Activated CD4-positive, alpha-beta T cell treated with anti-CD3 and anti-CD28 coated beads, Interleukin-2, amount 10 ng/mL, durations not matched to agents 7 days and 5 days (primary cell): ENCODE measurements at places on chromosomes 6 and 20.

DNA sequence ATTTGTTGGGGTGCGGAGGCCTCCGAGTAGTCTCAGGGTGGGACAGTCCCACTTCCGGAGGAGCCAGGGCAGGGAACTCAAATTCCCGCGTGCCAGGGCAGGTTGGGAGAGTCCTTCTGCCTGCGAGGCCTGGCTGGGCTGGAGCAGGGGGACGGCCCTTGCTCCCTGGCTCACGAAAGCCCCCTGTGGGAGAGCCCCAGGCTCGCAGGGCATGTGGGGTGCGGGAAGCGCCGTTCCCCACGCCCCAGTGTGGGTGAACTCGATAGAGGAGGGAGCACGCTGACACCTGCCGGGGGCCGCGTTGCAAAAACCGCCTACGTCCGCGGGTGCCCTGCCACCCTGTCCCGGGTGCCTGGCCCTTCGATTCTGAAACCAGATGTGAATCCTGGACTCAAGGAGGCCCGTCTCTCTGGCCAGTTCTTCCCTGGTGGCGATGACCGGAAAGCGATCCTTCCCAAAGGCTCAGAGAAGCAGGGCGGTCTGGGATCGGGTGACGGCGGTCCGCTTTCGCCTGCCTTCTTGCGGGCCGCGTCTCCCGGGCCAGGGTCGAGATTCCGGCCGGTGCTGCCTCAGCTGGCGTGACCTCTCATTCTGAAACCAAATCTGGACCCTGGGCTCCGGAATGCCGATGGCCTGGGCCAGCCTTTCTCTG, 1846.5 kb upstream of the DEFB115 start:
- no peak for DNase-seq

GRCh38 chr6:157611406-157611805, 211.6 kb upstream of the SNX9 start:
- DNase-seq = no peak

DNA sequence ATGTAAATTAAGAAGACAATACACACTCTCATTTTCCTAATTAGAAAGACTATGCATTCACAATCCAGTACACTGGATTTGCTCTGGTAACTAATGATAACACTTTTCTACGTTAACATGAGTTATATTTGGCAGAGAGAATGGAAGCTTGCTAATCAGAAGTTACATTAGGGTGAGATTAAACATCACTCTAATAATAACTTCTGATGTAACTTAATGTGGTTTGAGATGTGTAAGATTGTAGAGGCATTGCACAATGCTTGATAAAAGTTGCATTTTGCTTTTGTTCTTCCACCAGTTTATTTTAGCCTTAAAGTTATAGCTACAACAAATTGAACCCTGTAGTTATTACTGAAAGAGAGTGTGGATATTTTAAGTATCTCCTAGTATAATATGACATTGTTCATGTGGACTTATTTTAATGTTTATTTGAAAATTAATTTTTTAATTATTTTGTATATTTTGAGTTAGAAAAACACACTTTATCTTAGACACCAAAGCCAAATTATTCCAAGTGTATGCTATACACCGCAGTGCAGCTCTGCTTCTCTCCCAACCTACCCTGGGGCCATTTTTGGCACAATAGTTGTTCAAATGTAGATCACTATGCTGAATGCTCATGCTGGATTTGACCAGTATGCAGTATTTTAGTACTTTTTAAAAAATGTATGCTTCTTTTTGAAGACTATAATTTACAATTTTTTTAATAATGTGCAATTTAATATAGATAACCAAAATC, 143.2 kb downstream of the SLC16A10 start:
- no peak for DNase-seq

DNA sequence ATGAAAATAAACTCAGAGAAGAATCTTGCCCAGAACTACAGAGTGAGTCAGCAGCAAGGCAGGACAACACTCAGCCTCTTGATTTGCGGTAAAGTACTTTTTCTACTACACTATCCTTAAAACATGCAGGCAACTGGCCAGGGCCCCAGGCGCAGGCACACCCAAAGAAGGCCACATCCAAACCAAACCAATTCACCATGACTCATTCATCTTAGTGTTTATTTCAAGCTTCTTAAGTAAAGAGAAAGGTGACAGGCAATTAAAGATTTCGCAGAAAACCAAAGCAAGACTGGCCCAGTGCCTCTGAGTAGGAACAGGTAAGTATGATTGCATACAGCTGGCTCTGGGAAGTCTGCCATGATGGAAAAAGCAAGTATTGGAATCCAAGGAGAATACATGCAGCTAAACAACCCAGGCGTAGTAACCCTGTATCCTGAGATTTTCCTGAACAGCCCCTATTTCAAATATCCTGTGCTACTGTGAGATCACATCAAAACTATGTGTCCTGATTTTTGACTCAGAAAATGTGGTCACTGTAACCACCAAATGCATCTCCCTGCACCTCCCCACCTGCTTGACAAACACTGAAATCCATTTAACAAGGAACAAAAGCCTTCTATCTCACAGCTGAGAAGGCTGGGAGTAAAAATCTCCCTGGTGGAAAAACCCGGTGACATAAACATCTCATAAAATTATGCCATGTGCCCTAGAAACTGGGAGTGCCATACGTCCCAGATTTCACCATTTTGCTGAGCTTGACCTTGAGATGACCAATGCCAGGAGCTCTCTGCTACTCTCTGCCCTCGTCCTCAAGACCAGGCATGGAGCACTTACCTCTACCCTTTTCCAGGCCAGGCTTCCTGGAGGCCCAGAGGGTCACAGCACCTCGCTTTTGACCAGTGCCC, 12.4 kb downstream of the WFDC3 start:
- no peak for DNase-seq

GRCh38 chr6:75748743-75749538, at the start of gene MYO6:
Gene MYO6 (plus strand): TSS chr6:75749239. CDS start chr6:75817548, 68,309 bp downstream.
- peak; percentile 31 for DNase-seq

- DNase-seq = no peak
Observed at GRCh38 chr6:54958446-54958845, 111.9 kb downstream of the FAM83B start.

DNA sequence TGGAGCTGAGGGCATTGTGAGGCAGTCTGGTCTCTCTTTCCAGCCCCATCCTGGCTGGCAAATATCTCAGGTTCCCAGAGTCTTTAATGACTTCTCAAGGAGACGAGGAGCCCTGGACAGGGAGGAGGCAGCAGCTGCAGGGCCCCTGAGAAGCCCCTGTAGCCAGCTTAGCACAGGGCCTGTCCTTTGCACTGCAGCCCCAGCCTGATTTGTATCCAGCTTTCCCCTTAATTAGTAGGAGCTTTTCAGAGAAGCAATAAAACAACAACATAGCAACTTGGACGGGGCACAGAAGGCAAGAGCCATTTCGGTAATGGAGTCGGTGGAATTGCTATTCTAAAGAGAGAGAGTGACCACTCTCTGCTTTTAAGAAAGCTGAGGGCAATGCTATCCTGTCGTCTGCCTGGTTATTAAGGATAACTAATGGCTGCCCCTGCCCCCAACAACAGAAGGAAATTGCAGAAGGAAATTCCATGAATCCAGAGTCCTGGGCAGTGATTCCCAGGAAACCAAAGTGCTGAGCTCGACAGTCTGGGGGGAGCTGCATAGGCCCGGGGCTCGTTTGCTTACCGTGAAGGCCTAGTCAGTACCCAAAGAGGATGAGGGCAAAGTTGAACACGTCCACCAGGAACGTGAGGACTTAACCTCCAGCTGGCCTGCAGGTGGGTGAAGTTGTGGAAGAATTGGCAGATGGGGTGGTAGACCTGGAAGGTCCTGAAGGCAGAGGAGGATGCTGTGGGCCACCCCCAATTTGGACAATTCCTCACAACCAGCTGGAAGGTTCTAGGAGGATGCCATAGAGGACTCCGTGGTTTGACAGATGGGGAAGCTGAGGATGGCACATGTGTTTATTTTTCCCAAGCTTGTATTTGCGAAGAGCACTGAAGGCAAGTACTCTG, 50.3 kb downstream of the NPEPL1 start:
- DNase-seq = no peak

DNA sequence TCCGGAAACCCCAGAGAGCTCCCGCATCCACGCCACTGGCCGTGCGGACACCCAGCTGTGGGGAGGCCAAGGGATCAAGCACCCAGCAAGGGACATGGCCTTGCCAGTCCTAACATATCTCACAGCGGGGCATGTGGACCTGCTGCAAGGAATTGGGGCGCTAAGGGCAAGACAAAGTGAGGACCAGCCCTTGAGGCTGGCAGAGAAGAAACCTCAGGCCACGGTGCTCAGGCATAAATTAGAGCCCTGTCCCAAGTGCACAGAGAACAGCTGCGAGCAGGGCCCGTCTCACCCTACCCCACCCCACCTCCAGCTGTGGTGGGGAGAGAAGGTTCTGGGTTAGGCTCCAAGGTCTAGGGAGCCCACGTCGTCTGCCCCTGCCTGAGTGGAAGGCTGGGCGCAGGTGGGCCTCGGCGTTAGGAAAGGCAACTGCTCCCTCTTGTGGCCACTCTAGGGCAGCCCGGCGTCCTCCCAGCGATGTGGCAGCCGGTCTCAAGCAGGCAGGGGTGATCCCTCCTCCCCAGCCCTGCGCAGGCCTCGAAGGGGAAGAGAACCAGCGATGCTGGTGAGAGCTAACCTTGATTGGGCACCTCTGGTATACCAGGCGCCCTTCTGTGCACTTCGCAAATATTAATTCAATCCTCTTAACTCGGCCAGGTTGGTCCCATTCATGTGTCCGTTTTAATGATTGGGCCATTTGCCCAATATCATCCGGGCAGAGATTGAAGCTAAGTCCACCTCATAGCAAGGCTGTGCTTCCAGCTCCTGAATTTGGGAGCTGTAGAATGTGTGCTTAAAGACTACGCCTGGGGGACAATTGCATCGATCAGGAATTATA, 235.8 kb downstream of the NFATC2 start:
- peak; percentile 70 for DNase-seq

GRCh38 chr6:27541212-27541932, 68.5 kb upstream of the ZNF184 start:
- DNase-seq = no peak

DNA sequence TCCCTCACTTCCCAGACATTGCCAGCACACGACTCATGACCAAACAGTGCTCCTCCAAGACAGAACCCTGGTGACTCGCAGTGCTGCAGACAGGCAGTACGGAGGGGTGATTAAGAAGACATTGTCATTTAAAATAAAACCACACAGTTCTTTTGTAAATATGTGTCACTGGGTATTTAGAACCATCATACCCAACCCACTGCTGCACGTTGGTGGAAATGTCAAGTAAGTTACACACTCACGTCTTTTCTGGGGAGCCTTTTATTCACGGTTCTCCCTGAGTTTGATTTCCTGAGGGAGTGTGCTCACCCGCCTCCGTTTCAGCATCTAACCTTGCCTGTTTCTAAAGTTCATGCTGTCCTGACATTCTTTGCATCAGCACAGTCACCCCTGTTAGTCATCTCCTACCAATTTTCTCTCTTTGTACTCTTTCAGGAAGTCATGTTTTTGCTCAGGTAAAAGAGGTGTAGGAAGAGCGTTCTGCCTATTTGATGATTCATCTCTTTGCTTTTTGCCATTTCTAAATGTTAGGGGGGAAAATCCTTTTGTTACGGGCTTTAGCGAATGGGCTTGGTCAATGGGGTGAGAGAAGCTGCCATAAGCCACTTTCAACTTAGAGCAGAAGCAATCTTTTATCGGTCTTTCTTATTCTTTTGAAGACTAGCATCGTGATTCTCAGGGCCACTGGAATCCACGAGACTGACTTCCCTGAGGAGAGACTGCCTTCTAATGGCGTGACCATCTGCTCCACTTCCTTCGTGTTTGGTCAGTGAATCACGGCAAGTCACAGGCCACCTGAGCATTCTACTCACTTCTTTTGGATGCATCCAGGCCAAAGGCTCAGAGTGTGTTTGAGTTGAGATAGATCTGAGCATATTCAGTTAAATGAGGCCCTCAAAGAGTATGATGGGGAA, 512.8 kb upstream of the JARID2 start:
- DNase-seq = peak; percentile 27

DNA sequence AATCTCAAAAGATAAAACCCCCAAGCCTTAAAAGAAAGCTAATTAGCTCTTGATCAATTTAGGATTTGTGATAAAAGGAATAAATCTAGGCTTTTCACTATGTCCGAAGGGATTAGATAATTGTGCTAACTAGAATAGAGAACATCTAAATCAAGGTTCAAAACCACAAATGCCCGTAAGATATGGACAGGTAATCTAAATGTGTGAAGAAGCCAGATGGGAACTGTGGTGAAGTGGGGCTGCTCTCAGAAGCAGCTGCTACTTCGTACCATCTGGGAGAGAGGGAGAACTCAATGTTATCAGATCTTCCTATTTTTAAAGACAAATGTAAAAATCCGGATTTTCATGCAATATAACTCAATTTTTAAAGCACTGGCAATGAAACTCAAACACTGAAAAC, 44.2 kb downstream of the NCOA6 start:
- no peak for DNase-seq

DNA sequence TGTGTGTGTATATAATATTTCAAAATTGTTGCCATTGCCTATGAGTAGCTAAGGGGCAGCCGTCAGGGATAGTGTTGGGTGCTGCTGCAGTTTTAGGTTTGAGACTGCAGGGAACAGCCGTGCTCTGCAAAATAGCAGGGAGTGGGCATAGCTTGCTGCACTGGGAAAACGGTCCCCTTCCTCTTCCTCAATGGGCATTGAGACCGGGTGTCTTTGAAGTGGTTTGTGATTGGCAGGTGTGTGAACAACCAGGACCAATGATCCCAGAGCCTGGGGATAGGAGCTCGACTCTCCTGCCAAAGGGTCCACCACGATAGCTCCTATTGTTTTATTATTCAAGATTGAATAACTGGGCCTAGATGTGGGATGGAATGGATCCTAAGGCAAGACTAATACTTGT, 5.1 kb upstream of the EBF4 start:
- DNase-seq = no peak

GRCh38 chr6:11699576-11699975, 79.0 kb downstream of the ADTRP start:
- no peak for DNase-seq

DNA sequence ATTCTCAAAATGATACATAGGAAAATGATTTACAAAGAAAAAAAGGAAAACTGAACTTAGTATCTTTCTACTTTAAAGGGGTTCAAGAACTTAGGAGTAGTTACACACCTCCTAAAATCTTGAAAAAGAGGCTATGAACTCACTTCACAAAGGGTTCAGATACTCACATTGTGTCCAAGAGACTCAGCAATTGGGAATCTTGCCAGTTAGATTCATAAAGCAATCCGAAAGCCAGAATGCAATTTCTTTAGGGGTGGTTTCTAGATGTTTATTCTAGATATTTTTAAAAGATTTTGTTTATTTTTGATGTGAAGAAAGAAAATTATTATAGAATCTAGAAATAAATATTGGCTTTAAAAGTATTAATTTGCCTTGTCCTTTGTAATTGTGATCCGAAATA, 1.7 kb upstream of the MYB start:
- DNase-seq = no peak

GRCh38 chr6:44036196-44036595, 91.1 kb downstream of the MRPL14 start:
- DNase-seq = no peak

- peak; percentile 69 for DNase-seq
Observed at GRCh38 chr6:143510991-143511891, at the start of gene FUCA2. Gene FUCA2 (minus strand): TSS chr6:143511720. CDS start chr6:143511634, 86 bp downstream.

DNA sequence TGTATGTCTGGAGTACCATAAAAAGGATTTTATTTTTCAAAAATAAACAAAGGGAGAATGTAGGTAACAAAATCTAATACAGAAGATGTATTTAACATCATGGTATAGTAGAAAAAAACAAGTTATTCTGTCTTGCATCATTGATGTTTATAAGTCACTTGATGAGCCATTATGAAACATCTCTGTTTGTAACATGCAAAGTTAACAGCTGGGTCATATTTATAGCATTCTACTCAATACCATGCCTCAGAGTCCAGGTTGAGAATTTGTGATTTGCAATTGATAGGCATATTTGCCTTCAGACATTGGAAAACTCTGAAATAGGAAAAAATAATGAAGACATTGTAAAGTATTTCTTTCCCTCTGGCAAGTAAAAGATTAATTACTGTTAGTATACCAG, 52.3 kb upstream of the IL20RA start:
- DNase-seq = no peak

- DNase-seq = no peak
Observed at GRCh38 chr6:43835872-43836419, 65.9 kb downstream of the VEGFA start.
